Stromal cell of bone marrow (primary cell): ENCODE measurements at places on chromosomes 4 and X.
A peak's percentile ranks its signal among the peaks of the same experiment; 100 is the strongest.

- no peak for DNase-seq
Measured at GRCh38 chr4:166091146-166091545, 218.1 kb downstream of the TLL1 start.

DNA sequence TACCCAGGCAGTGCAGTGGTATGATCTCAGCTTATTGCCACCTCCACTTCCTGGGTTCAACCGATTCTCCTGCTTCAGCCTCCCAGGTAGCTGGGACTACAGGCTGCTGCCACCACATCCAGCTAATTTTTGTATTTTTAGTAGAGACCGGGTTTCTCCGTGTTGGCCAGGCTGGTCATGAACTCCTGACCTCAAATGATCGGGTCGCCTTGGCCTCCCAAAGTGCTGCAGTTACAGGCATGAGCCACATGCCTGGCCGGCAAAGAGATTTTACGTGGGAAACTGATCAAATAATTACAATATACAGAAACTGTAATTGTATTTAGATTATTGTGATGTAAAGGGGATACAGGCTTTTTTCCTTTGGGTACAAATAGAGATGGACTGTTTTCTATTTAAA is 33.7 kb downstream of the RBPJ start:
- no peak for DNase-seq

DNA sequence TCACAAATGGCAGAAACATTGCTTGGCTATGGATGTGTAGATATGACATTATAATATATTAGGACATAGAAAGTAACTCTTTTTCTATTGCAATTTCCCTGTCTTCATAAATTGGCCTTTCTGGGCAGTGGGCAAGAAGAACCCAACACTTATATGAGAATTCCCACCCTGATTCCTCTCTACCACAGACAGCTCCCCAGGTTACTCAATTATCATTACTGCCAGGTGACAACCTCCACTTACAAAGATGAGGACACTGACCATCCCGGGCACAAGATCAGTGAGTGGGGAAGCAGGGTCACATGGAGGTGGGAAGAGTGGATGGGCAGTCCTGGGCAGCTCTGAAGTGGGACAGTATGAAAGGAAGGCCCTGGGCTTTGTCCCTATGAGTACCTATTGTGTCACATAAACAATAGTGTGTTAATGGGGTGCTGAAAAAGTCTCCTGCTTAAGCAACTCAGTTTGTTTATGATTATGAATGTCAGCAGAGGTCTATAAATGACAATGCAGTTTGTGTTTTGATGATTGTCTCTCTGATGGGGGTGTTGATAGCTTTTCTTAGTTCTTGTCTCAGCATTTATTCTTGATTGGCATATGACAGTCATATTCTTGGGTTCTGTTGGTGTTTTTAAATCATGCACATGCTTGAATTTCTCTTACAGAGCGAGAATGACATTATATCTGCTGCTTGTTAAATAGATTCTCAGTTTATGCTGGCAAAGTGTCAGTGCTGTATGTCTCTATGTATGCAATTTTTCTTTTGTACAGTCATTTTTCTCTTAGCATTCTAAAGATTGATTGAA is 99.9 kb downstream of the SLIT2 start:
- no peak for DNase-seq

DNA sequence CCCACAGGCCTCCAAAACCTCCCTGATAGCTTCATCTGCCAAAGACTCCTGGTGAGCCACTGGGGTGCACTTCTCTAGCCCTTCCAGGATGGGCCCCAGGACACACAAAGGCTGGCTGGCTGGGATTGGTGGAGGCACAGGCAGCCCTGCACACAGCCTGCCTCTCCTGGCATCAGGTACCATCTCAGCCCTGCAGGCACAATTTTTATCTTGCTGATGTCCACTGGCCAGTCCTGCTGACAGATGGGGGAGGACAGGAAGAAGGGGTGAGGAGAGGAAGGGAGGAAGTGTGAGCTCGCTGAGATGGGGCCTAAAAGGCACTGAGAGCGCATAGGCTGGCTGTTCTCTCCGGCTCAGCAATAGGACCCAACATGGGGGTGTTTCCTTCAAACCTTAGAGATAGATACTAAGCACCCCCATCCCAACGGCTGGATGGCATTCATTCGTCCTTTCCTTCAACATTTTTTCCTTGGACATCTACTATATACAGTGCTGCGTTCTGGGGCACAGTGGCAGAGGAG is 92.7 kb downstream of the PJA1 start:
- no peak for DNase-seq

GRCh38 chr4:139773560-139774318 is 108.1 kb downstream of the MGST2 start:
- no peak for DNase-seq

DNA sequence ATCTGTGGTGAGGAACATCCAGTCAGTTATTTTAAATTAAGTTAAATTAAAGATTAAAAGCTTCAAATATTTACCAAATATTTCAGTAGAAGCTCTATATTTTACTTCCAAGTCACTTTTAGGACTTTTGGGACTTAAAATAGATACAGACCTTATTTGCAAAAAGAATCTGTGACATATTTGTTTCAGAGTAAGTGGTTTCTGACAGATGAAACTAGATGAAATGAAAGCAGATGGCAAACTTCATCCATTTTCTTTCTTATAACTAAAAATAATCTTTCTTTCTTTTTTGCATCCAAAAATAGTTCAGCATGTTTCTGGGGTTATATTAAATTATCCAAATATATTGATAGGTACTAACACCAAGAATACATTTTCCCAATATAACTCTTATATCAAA is 6.6 kb upstream of the UTP3 start:
- DNase-seq, result no peak

DNA sequence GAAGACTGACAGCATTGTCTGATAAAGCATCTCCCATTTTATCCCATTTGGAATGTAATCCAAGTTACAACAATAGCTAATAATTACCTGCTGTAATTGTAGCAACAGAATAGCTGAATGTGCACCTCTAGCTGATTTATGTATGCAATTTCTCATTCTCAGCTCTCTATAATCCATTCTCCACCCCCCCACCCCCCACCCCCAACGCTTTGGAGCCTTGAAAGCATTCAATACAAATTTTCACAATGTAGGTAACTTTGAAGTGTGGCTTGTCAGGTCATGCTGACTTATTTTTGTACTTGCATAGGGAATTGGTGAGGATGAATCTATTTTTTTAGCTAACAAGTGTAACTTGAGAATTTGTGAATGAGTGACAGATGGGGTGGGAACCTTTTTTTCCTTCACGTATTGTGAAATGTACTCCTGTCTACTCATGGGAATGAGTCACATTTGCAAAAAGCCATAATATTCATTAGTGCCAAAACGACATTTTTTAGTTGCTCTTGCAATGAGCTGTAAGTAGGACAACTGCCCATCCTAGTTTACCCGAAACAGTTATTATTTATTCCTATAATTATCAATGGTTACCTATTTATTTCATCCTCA is 159.3 kb downstream of the PALLD start:
- DNase-seq, result peak; percentile 73

DNA sequence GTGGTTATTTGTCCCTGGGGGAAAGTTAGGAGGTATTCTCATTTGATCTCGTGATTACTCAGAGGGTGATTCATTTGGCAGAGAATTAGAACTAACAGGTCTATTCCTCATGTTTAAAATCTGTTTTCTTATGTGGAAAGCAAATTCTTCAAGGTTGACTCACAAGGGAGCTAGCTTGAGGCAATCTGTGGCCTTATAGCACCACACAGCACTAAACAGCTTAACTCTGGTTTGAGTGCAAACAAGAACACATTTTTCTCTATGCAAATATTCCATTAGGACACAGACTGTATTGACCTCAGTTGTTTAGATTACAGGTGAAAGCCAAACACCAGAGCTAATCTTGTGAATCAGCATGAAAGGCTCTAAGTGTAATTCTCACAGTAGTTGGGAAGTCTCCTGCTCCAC is 694.4 kb upstream of the POU3F4 start:
- DNase-seq, result no peak

DNA sequence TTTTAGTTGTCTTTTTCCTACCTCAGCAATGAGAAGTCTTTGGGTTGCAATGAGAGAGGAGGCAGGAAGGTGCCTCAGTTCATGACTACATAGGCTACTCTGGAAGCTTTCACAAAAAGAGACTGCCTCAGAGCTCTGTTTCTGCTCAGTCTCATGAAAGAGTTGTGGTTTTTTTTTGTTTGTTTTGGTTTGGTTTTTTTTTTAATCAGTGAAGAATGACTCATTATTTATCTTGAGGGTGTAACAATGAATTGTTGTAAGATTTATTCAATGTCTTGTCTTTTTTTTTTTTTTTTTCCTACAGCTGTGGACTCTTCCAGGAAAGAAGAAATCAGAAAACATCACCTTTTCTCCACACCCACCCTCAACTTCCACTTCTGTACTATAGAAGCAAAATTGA is 67.5 kb upstream of the CXCL13 start:
- peak; percentile 80 for DNase-seq

- no peak for DNase-seq
Measured at GRCh38 chr4:5143940-5144339, 92.7 kb downstream of the STK32B start.

- no peak for DNase-seq
Measured at GRCh38 chrX:88940904-88941303, 193.9 kb downstream of the CPXCR1 start.

GRCh38 chrX:13427441-13428052 is 107.7 kb upstream of the ATXN3L start:
- DNase-seq, result no peak

DNA sequence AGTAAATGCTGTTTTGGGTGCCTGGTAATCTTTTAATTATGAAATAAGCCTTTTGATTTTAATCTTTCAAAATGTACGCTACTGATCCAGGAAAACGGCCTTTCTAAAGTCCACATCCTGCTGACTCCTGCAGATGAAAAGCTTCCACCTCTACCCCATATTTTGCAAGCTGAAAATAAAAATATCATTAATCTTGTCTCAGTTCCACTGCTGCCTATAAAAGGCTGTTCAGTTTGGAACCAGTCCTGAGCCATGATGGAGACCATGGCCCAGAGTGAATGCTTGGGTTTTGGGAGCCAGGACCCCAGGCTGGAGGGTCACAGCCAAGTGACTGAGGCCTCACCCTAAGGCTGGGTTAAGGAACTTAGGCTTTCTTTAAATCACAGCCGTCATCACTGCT is 110.8 kb downstream of the AFF1 start:
- no peak for DNase-seq

DNA sequence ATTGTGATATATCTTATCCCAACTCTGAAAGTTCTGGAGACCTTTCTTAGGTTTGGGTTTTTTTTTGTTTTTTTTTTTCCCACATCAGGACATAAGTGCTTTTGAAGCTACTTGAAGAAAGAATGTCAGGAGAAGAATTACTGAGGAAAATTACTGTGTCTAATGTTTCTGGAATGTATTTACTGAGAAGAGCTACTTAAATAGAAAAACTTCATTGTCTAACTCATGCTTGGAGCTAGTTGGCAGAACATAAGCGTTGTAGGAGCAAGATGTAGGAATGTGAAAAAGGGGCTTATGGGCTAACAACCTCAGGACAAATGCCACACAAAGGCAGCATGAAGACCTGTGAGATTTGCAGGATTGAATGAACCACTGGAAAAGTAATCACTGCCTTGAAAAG is 166.6 kb upstream of the GLRA2 start:
- DNase-seq, result no peak

GRCh38 chr4:98728433-98728832 is 70.0 kb upstream of the TSPAN5 start:
- peak; percentile 19 for DNase-seq
